Germinal center (tissue), 1 donor: ENCODE measurements at places on chromosomes 11 and 22.

DNA sequence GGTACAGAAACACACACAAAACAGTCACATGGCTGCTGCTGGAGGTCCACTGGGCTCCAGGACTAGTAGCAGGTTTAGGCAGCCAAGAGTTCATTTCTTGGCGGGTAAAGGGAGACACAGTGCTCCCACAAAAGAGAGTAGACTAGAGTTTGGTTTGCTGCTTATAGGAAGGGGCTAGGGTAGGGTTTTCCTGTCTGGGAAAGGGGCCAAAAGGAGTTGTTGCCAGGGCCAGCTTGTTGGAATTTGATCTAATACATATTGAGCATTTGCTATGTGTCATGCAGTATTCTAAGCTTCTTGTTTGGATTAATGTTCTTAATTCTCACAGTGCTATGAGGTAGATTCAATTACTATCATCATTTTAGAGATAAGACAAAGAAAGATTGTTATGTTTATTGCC, 195.1 kb upstream of the PLET1 start:
- no peak for DNase-seq

DNA sequence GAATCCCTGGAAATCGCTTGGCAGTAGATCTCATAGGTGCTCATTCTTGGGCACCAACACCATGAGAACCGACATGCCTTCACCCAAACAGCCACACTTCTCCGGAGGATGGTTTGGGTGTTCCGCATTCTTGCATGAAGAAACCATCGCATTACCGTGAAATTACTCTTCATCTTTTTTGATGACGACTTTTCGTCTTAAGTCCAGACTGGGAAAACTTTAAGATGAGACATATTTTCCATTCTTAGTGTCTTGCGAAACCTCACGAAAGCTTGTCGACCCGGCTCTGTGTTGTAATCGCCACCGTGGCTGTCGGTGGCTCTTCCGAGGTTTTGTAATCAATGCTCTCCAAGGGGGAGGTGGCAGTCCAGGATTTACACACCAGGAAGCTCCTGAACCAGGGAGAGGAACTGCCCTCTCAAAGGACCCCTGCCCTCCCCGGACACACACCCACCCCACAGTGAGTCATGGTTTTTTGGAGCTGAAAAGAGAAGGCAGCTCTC, 1.7 kb downstream of the TOM1 start:
- no peak for DNase-seq

DNA sequence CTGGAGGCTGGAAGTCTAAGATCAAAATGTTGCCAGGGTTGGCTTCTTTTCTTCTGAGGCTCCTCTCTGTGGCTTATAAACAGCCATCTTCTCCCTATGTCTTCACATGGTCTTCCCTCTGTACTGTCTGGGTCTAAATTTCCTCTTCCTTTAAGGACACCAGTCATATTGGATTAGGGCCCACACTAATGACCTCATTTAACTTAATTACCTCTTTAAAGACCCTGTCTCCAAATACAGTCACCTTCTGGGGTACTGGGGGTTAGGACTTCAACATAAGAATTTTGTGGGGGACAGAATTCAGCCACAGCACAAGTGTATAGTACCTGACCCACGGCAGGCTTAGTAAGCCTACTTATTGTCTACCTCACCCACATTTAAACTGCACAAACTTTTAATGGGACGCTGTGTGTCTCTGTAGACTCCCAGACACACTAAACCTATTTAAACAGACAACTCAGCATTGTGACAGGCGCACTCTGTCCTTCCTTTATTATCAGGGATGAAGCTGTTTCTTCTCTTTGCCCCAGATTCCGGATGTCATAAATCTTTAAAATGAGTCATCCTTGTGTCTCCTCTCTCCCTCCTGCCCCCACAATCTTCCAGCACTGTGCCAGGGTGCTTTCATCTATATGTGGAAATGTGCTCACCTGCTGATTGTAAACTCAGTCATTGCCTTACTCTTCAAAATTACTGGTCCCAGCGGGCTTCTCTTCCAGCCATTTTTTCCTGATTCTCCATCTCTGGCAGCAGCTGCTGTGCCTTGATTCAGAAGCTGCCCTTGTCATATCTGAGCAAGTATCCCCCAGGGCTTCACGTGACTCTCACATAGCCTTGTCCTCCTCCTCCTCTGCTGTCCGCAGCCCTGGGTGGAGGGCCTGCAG, 5.4 kb upstream of the MAPK8IP1 start:
- no peak for DNase-seq

GRCh38 chr11:44421090-44421675, 111.2 kb upstream of the ALX4 start:
- DNase-seq = no peak

- DNase-seq = peak; percentile 36
Observed at GRCh38 chr11:69337211-69337721, 43.3 kb downstream of the MYEOV start.

DNA sequence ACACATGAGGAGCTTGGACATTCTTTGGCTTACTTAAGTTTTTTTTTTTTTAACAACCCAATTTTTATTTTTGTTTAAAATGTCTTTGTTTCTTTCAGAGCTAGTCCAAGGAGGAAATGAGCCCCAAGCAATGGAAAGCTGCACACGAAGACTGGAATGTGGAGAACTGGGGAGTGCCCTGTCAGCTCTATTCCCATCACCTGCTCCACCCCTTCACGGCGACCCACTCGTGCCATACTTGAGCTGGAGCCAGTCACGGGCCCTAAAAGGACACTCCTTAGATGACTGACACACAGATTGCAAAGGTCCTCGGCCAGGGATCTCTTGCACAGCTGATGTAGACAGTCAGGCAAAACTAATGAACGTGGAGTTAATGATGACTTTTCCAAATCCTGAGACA, 10.6 kb upstream of the SLC25A18 start:
- no peak for DNase-seq

- DNase-seq = no peak
Observed at GRCh38 chr11:72737336-72737735, 14.9 kb downstream of the ARAP1 start.

DNA sequence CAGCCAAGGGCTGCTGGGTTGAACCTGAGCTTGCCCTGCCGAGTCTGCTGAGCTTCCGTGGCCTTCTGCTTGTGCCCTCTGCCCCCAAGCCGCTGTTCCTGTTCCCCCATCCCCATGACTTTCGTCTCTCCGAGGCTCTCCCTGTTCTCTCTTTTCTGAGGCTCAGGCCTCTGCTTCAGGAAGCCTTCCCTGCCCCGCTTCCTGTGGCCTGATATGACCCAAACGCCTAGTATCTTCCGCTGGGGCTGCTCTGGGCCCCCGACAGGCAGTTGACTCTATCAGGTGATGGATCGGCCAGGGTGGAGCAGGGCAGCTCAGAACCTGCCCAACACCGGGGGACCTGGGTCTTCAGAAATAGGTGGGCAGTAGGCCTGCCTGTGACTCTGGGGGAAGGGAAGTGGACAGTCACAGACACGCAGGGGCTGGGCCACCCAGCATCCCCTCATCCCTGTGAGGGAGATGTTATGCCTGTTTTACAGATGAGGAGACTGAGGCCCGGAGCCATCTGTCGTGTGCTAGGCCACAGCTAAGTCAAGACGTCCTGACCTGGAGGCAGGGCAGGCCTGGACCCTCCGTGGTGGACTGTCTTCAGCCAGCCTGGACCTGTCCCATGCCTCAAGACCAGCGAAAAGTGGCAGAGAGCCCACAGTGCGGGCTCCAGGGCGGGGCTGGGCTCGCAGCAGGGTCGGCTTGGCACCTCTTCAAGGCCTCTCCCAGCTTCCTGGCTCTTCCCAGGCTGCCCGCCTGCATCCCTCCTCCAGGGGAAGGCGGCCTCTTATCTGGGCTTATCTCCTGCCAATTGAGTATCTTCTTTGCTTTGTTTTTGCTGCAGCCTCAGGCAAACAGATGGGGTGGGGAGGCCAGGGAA, 16.2 kb downstream of the BAD start:
- DNase-seq = no peak

GRCh38 chr22:31378123-31378522, 21.3 kb upstream of the DRG1 start:
- DNase-seq = no peak

DNA sequence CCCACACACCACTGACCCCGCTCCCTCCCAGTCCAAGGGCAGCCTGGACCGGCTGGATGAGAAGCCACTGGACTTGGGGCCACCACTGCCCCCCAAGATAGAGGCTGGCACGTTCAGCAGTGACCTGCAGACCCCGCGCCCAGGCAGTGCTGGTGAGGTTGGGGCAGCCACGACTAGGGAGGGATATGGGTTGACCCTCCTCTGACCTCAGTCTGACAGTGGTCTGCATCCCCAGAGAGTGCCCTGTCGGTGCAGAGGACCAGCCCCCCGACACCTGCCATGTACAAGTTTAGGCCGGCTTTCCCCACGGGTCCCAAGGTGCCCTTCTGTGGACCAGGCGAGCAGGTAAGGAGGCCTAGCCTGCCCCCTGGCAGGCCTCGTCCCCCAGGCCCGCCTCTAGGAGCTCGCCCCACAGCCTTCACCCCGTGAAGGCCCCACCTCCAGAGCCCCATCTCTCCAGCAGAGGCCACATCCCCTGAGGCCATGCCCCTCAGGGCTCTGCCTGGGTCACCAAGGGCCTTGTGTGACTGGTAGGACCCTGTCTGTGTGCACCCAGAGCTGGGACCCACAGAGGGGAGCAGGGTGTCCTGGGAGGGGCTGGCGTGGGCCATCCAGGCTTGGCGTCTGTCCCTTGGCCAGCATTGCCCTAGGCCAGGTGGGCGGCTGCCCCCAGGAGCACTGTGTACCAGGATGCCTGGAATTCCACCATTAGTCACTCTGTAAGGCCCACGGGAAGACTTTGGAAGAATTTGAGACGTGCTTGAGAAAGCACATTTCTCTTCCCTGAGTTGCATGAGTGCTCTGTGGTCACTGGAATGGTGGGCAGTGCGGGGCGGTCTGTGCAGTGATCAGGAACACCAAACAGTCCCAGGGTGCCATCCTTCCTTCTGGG, 9.4 kb downstream of the CCDC188 start:
- DNase-seq = no peak

DNA sequence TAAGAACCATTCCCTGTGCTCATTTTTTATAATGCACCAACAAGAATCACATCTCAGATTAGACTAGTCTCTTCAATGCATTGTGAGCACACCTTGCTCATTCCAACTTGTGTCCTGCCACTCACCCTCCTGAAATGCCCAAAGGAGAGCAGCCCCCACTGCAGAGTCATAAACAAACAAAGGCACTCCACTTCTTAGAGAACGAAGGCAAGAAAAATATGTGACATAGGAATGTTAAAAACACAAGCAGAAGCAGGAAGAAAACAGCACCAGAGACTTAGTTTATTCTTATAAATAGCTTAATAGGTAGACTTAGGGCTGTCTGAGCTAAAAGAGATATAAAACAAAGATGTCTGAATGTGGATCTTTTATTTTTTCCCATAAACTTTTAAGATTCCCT, 57.2 kb downstream of the GUCY1A2 start:
- no peak for DNase-seq

- no peak for DNase-seq
Observed at GRCh38 chr11:61068581-61068980, 33.7 kb upstream of the CD5 start.

DNA sequence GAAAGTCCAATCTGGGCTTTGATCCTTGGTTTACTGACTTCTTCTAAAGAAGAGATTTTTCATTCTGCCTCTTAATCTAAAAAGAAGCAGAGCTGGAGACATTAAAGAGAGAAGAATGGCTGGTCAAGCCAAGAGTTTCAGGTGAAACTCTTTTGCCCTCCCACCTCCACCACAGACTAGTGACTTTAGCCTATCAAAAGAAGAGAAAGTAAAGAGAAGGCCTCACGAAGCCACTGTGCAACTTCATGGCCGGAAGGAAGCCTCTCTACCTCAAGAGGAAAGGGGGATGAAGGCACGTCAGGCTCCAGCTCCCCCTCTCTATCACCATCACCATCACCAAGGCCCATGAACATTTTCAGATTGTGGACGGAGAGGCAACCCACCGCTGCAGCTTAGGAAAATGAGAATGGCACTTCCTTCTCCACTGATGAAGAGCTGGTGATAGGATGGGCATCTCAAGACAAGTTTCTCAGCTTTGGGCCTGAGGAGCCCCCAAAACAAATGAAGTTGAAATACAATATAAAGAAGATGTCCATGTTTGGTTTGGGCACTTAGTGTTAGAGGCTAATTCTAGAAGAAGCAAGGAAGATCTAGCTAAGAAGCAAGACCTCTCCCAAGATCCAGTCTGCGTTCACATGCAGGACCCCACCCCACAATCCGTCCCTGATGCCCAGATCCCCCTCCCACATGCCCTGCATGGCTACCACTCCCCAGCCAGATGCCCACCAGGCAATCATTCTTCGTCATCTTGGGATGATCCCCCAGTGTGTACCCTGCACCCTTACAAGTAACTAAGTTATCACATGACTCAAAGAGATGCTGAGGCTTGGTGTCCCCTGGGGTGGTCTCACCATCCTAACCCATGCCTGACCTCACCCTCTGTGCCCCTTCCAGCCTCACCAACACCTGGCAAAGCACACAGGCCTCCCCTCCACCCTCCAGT, 52.6 kb downstream of the IGSF9B start:
- DNase-seq = no peak

GRCh38 chr11:68767672-68768071, 16.4 kb upstream of the TESMIN start:
- no peak for DNase-seq

DNA sequence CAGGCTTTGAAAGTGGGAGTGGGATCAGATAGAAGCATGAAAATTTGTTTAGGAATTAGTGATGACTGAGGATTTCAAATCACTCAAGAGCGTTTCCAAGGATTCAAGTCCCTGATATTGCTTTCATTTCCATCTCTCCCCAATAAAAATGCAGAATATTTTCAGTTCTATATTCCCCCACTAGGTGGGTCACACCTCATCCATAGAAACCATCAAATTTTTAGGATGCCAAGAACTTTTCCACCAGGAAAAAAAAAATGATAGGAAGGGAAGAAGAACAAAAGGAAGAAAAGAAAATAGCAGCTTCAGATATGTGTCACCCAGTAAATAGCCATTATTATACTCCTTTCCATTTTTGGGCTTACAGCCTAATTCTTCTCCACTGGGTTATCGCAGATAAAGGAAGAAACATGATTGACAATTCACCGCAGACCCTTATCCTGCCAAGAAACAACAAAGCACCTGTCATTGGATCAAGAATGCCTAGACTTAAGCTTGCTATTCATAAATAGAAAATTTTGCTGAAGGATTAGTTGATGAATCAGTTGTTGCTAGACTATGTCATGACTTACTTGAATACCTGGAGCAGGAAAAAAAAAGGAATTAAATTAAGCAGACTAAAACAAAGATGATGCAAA, 30.3 kb upstream of the OR10D3 start:
- DNase-seq = no peak

- DNase-seq = no peak
Observed at GRCh38 chr11:128179039-128179438, 408.3 kb downstream of the ETS1 start.

GRCh38 chr11:88104408-88104807, 70.8 kb downstream of the RAB38 start:
- DNase-seq = no peak

DNA sequence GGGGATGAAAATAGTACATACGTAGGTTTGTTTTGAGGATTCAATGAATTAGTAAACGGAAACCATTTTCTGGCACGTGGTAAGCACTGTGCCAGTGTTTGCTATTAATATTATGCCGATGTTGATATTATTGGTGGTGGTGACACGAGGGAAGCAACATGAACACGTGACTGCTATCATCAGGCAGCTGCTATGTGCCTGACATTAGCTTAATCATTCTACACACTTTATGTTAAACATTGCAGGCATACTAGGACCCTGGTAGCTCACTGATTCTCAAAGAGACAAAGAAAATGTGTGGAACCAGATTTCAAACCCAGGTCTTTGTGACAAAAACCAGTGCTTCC, 656 bp downstream of the SRRD start:
- DNase-seq = no peak
